Omental fat pad (tissue), 4 donors: ENCODE measurements at places on chromosomes 2 and 18. TPM values are rescaled to one million over a fixed set of nuclear protein-coding genes. Genes with fewer than 3 reads are reported as not detected.

GRCh38 chr2:168480825-168481585 is 24.9 kb downstream of the CERS6 start:
- DNase-seq, result no peak

DNA sequence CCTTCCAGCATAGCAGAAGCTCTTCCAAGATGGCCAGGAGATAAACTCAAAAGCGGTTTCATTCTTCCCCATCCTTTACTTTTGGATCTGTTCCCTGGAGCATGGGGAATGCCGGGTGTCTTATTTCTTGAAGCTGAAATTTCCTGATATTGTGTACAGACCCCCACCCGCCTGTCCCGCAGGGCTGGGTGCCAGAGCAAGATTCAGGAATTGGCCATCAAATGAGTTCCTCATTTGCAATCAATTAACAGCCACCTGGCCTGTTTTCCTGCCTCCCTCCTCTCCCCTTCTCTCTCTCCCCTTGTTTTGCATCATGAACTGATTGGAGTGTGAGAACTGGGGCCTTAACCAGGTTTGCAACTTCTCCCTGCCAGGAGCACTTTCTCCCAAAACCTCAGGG is 202.1 kb downstream of the SH3RF3 start:
- no peak for DNase-seq

Gene KHK
- 2.5 TPM for total RNA-seq

Gene NCL
- total RNA-seq, result 188 TPM

Gene TRAF3IP1
- 8.4 TPM for total RNA-seq
